Type B pancreatic cell (in vitro differentiated cells): ENCODE measurements at places on chromosomes 13 and 19. TPM values are rescaled to one million over a fixed set of nuclear protein-coding genes. Genes with fewer than 3 reads are reported as not detected.

MYH14 gene
- 93.9 and 225 TPM in 2 replicates for total RNA-seq

DNA sequence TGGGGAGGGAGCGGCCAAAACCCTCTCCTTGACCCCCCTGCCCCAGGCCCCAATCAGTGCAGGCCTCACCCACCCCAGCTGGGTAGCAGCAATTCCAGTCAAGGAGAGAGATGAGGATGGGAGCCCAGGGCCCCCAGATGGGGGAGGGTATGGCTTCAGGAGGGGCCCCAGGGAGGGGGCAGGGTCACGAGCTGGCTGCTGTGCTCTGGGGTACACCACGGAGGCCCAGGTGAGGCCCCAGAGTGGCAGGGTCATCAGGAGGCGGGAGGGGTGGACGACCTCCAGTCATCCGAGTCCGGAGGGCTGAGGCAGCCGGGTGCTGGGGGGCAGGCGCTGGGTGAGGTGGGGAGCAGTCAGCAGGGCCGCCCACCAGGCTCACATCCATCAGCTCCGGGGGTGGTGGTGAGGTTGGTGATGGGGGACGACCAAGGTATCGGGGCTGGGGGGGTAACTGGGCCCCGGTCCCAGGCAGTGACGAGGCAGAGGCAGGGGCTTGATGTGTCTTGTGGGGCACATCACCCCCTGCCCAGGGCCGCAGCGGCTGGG is 8.4 kb downstream of the DYRK1B start:
- peaks cover 10% of the 10 kb centered on the region for H3K36me3 ChIP-seq
- no peaks in the 10 kb centered on the region for H3K4me1 ChIP-seq
- H3K27me3 ChIP-seq = no peaks in the 10 kb centered on the region
- H3K27ac ChIP-seq = no peak overlapping the region
- H3K4me3 ChIP-seq = no peak overlapping the region

GRCh38 chr19:40689339-40690049 is 957 bp downstream of the NUMBL start:
- DNase-seq = no peak
- peaks cover 12% of the 10 kb centered on the region for H3K36me3 ChIP-seq
- H3K27ac ChIP-seq = no peak overlapping the region
- H3K27me3 ChIP-seq = no peaks in the 10 kb centered on the region

- no peak overlapping the region for H3K27ac ChIP-seq
- H3K4me3 ChIP-seq = peak overlapping the region; percentile 34
- H3K27me3 ChIP-seq = no peaks in the 10 kb centered on the region
- H3K36me3 ChIP-seq = peaks cover 7% of the 10 kb centered on the region
- DNase-seq = no peak
Measured at GRCh38 chr13:38752686-38753085, 65.8 kb downstream of the FREM2 start.

DNA sequence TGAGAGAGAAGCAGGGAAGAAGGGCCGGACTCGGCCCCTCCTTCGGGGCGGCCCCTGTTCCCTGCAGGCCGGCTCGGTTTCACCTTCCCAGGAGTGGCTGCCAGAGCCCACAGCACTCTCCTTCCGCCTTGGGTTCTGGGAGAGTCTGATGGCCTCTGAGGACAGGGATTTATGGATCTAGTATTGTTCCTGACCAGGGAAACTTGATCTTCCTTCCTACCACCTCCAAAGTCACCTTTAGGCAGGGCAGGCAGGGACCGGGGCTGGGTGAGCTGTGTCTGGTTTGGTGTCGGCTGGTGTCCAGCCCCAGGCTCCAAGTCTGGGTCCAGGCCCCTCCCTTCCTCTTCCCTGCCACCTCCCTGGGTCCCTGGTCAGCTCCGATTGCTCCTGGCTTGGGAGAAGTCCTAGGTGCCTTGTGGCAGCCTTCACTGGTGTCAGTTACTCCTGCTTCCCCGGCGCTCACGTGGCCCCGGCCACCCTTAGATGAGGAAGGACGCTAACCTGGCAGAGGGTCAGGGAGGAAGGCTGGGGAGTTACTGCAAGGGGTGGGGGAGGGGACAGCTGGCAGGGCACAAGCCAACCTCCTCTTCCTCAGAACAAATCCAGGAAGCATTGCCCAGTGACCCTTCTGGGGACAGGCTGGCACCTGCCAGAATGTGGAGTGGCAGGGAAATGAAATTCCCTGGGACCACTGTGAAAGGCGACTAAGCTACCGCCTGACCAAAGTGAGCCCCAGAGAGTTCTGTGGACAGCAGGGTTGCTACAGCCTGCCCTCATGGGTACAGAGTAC is 18.8 kb downstream of the RFX1 start:
- H3K4me3 ChIP-seq = no peak overlapping the region
- H3K36me3 ChIP-seq = peaks cover 14% of the 10 kb centered on the region
- peaks cover 18% of the 10 kb centered on the region for H3K4me1 ChIP-seq
- DNase-seq = no peak
- H3K27ac ChIP-seq = no peak overlapping the region

DNA sequence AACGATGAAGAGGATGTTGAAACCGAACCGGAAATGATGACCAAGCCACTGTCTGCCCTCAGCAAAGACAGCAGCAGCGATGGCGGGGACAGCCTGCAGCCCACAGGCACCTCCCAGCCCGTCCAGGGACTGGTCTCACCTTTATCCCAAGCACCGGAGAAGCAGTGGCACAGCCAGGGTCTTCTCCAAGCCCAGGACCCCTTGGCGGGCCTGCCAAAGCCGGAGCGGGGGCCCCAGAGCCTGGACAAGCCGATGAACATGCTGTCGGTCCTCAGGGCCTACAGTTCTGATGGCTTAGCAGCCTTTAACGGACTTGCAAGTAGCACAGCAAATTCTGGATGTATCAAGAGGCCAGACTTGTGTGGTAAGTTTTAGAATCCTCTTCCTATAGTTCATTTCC is 177.0 kb downstream of the ZNF536 start:
- peaks cover 4% of the 10 kb centered on the region for H3K4me1 ChIP-seq
- DNase-seq = no peak
- no peak overlapping the region for H3K27ac ChIP-seq
- peaks cover 18% of the 10 kb centered on the region for H3K27me3 ChIP-seq
- no peak overlapping the region for H3K4me3 ChIP-seq

DNA sequence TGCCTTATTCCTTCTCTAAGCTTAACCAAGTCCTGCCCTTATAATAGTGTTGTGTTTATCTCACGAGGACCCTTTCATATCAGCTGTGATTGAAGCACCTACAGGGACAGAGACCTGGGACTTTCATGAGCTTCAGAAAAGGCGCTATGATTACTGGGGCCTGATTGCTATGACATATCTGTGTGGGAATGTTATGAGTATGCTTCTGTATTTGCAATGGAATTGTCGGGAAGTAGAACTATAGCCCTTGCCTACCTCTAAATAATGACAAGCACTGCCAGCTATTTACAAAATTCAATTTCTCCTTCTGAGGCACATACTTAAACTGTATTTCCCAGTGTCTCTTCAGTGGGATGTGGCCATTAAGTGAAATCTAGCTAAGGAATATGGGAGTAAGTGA is 191.5 kb downstream of the LHFPL6 start:
- H3K4me1 ChIP-seq = peaks cover 28% of the 10 kb centered on the region
- no peaks in the 10 kb centered on the region for H3K27me3 ChIP-seq
- H3K36me3 ChIP-seq = no peaks in the 10 kb centered on the region
- no peak overlapping the region for H3K4me3 ChIP-seq
- DNase-seq = no peak

- no peaks in the 10 kb centered on the region for H3K27me3 ChIP-seq
- no peak overlapping the region for H3K27ac ChIP-seq
- H3K36me3 ChIP-seq = peaks cover 14% of the 10 kb centered on the region
- H3K4me3 ChIP-seq = no peak overlapping the region
Measured at GRCh38 chr19:55590617-55591016, 8.7 kb downstream of the FIZ1 start.

GNG7 gene
- 3.8 and 12.2 TPM in 2 replicates for total RNA-seq

LILRB5 gene
- not detected in 2 replicates for total RNA-seq

PTGIR gene
- 0.46 TPM in 1 of 2 replicates, not detected in the other for total RNA-seq

GRCh38 chr19:54100561-54100960 is at the start of gene OSCAR:
Gene OSCAR (minus strand): TSS chr19:54100803. CDS start chr19:54100792, 11 bp downstream.
- no peaks in the 10 kb centered on the region for H3K36me3 ChIP-seq
- H3K4me3 ChIP-seq = peak within 1 kb of the TSS; percentile 99
- peaks cover 6% of the 10 kb centered on the region for H3K4me1 ChIP-seq
- H3K27me3 ChIP-seq = peaks cover 35% of the 10 kb centered on the region

- peaks cover 7% of the 10 kb centered on the region for H3K4me1 ChIP-seq
- H3K27ac ChIP-seq = no peak overlapping the region
- no peaks in the 10 kb centered on the region for H3K27me3 ChIP-seq
- no peak for DNase-seq
Measured at GRCh38 chr13:34414616-34415015, 527.5 kb upstream of the NBEA start.

GRCh38 chr13:113927661-113928581 is 46.0 kb downstream of the C13orf46 start:
- H3K27ac ChIP-seq = no peak overlapping the region
- peak; percentile 63 for DNase-seq
- H3K4me1 ChIP-seq = peaks cover 8% of the 10 kb centered on the region
- no peaks in the 10 kb centered on the region for H3K27me3 ChIP-seq

OR7D2 gene
- 0.57 and 1.3 TPM in 2 replicates for total RNA-seq

ZGLP1 gene
- total RNA-seq = 5.5 and 17.0 TPM in 2 replicates

- H3K4me1 ChIP-seq = no peaks in the 10 kb centered on the region
- no peak overlapping the region for H3K4me3 ChIP-seq
- peaks cover 4% of the 10 kb centered on the region for H3K27me3 ChIP-seq
- no peaks in the 10 kb centered on the region for H3K36me3 ChIP-seq
Measured at GRCh38 chr19:29483641-29483920, 42.2 kb upstream of the VSTM2B start.

DNA sequence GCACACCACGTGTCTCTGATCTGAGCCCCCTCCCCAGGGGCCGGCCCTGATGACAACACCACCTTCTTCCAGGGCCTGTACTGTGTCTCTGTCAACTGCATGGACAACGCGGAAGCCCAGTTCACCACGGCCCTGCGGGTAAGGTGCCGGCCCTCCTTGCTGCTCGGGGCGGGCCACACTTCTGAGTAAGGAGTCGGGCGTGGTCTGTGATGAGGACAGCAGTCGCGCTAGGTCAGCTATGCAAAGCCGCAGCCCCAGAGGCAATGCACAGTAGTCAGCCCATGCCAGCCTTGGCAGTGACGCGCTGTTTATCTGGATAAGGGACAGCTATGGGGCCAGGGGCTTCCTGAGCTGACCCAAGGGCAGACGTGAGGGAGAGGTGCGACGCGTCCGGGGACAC is 24.6 kb downstream of the MAU2 start:
- no peak overlapping the region for H3K27ac ChIP-seq
- no peak for DNase-seq
- no peak overlapping the region for H3K4me3 ChIP-seq

DNA sequence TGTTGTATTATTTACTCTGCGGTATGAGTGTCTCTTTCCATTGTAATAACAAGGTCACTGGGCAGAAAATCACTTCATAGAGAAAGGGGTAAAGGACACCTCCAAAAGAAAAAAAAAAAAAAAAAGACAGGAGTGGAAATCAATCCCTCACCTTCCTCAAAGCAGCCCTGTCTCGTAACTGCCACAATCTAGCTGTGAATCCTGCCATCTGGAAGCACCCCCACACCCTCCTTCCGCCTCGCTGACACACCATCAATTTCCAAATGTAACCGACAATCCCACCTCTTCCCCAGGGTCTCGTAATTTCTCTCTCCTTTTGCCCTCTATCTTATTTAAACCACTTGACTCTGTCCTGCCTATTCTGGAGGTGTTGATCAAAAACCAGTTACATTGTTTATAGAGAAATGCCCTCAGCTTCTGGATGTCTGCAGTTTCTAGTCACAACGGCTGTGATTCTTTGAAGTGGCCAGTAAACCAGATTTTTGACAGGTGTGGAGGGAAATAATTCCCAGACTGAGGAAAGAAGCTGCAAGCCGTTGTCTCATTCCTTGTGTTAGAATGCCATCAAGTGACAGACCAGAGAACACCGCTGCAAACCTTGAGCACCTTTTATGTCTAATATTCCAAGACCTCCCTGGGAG is 9.1 kb upstream of the POP4 start:
- no peak for DNase-seq
- peaks cover 5% of the 10 kb centered on the region for H3K4me1 ChIP-seq
- no peak overlapping the region for H3K4me3 ChIP-seq
- no peaks in the 10 kb centered on the region for H3K36me3 ChIP-seq
- H3K27me3 ChIP-seq = peaks cover 51% of the 10 kb centered on the region

NRTN gene
- total RNA-seq = 2.8 and 5.4 TPM in 2 replicates

CGB8 gene
- 9.4 TPM in 1 of 2 replicates, not detected in the other for total RNA-seq
